ENCODE measurements at places on chromosomes 1 and 21.
A peak's percentile ranks its signal among the peaks of the same experiment; 100 is the strongest.

DNA sequence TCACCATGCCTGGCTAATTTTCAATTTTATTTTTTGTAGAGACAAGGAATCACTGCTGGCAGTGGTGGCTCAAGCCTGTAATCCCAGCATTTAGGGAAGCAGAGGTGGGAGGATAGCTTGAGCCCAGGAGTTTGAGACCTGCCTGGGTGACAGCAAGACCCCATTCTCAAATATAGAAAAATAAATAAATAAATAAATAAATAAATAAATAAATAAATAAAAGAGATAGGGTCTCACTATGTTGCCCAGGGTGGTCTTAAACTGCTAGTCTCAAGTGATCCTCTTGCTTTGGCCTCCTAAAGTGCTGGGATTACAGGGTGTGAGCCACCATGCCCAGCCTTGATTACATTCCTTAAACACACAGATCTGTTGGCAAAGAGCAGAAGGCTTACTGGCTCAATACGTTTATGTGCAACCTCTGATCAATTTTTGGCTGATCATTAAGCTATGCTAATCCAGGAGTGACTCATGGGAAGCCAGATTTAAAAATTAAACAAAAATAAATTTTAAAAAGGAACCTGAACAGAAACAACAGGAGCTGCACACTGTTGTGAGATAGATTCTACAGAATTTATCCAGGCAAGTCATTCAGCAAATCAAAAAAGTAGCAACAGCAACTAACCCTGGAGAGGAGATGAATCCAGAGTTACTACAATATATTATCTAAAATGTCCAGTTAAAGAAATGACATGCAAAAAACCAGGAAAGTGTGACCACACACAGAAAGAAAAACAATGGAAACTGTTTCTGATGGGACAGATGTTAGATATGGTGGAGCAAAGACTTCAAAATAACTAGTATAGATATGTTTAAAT is 79.4 kb downstream of the RPE65 start:
- DNase-seq, result no peak

- DNase-seq, result no peak
These were observed 79.4 kb downstream of the IVNS1ABP start for GRCh38 chr1:185237661-185238060.

GRCh38 chr1:16241221-16241708 is 4.3 kb upstream of the CPLANE2 start:
- no peak for DNase-seq

DNA sequence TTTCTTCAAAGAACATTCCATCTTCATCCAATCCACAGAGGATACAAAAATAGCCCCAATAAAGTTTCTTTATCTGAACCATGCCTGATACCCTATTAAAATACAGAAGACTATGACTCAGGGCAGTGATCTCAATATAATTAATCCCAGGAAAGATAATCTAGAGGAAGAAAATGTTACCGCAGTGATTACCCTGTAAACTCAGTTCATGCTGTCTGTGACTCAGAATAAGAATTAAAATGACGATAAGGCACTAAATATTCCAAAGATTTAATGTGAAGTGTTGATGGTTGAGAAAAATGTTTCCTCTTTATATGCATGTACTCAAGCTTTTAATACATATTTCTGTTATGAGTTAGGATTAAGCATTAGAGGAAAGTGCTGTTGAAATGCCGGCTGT is 88.6 kb upstream of the LYPLAL1 start:
- DNase-seq, result no peak

DNA sequence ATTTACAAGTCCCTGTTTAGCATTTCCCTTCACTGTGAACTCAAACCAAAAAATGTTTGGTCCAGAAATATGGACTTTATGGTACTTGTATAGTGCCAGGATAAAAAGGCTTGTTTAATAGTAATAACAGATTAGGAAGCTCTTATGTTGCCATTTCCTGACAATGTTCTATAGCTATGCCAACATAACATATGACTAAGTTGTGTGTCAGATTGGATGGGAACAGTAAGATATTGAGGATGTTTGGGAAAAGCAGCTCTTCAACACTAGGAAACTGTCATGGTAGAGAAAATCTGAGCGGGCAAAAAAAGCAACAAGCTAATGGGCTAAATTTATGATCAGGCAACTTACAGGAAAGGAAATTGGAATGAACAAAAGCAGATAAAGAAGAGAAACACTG is 287.1 kb upstream of the ADGRL4 start:
- no peak for DNase-seq

GRCh38 chr1:229363723-229364122 is 20.9 kb upstream of the CCSAP start:
- no peak for DNase-seq

DNA sequence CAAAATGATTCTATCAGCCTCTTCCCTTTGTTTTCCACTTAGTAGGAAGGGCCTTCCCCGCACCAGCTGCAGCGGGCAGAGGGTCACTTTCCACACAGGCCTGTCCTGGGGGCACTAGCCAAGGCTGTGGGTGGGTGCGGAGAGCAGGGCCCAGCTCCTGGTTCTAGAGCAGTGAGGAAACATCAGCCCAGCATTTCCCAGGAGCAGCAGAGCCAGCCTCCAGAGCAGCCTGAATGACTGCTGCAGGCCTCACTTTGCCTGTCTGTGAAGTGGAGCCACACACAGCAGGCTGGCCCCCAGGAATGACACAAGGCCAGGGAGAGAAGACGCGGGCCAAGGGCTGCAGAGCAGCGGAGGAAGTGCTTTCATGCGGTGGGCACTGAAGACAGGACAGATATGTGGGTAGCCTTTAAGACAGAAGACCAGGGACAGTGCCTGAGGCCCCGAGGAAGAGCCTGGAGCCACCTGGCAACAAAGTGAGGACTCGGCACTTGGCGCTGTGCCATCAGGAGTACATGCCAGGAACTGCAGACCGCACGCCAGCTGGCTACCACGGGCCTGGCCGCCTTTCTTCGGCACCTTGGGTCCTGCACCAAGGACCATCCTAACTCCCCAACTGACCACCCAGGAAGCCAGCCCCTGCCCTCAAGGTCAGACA is 42.0 kb downstream of the ACOT7 start:
- DNase-seq, result no peak

GRCh38 chr1:185920602-185921001 is 186.4 kb downstream of the HMCN1 start:
- DNase-seq, result no peak

GRCh38 chr1:8985915-8986813 is 40.1 kb downstream of the SLC2A7 start:
- no peak for DNase-seq

GRCh38 chr1:230495891-230496385 is 69.8 kb upstream of the PGBD5 start:
- no peak for DNase-seq

GRCh38 chr1:201904579-201904978 is 15.9 kb downstream of the SHISA4 start:
- no peak for DNase-seq

DNA sequence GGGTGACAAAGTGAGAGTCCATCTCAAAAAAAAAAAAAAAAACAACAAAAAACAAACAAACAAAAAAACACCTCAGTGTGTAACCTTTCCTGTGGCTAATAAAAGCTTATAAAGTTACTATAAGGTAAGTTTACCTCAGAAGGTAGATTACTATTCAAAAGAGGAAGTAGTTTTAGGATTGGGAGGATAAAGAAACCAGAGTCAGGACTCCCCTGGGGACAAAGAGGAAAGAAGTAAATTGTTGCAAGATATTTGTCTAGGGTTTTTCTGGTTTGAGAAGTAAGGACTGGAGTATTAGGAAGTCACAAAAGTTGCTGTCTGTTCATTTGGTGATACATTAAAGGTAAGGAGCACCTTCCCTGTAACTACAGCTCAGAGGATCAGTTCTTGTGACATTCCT is 23.8 kb upstream of the CENPF start:
- DNase-seq, result no peak

- no peak for DNase-seq
These were observed 23.4 kb upstream of the BRDT start for GRCh38 chr1:91925644-91926435.

- no peak for DNase-seq
These were observed 71.1 kb upstream of the DPT start for GRCh38 chr1:168799927-168800605.

- no peak for DNase-seq
These were observed 6.7 kb downstream of the FBXO6 start for GRCh38 chr1:11670747-11671146.

- no peak for DNase-seq
These were observed 223.2 kb downstream of the TNR start for GRCh38 chr1:175520186-175520585.

DNA sequence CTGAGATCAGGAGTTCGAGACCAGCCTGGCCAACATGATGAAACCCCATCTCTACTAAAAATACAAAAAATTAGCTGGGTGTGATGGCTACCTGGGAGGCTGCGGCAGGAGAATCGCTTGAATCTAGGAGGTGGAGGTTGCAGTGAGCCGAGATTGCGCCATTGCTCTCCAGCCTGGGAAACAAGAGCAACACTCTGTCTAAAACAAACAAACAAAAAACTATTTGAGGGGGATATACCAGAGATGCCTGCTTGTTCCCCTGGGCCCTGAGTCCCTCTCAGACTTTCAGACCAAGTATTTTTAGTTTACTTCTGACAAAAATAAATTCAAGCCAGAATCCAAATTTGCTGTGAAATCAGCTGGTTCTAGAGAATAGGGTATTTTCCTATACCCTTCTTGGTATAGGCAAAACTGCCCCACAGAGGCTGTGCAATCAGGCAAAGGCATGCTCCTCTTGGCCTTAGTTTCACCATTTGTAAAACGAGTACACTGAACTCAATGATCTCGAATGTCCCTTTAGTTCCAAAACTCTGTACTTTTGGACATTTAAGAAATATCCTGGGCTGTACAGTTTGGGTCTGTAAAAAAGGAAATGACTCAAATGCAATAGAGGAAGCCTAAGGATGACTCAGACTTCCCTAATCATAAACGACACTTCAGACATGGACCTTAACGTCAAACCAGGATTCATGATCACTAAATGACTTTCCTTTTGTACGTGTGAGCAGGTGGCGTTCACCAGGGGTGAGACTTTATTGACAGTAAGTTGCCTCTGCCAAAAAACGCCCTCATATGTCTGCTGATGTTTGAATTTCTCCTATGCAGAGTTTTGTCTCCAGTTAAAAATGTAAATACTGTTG is 16.1 kb downstream of the ENSA start:
- peak; percentile 32 for DNase-seq

DNA sequence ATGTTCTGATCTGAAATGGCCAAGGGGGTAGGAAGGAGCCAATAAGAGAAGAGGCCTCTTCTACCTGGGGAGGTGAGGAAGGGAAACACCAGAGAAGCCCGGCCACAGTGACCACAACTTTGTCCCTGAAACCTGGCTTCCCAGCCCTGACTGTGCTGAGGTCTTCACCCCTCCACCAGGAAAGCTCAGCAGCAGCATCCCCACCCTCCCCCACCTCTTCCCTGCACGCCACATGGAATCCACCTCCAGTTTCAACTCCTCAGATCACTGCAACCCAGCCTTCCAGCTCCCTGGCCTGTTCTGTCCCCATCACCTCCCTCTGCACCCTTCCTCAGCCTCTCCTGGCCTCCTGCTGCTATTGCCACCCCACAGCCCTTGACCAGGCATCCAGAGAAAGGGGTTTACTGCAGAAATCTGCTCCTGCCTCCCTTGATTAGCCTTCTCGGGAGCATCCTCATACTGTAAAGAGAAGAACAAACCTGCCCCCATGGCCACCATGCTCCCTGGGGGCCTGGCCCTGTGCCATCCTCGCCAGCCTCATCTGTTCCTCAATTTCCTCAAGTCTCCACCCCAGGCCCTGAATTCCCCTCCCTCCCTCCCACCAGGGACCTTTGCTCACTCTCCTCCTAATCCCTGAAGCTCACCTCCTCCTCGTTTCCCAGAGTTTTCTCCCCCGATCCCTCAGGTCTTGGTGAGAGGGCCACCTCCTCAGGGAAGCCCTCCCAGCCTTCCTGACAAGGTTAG is 450.9 kb downstream of the MATN1 start:
- DNase-seq, result no peak

DNA sequence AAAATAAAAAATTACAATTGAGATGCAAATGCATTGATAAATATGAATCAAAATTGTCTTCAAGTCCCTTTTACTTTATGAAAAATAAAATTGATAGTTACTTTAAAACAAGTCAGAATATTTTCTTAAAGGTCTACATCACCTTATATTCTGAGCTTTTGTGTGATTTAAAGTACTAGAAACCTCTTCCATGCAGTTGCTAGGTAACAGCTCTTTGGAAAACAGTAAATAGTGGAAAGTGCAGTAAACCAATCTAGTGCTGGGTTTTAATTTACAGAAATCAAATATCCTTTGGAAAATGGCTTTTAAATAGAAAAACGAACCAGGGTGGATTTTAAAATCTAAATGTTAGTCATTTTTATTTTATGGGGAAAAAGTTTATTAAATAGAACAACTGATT is 227.9 kb downstream of the KCNT2 start:
- no peak for DNase-seq

- DNase-seq, result no peak
These were observed 80.8 kb downstream of the LRRC7 start for GRCh38 chr1:69648486-69648885.

DNA sequence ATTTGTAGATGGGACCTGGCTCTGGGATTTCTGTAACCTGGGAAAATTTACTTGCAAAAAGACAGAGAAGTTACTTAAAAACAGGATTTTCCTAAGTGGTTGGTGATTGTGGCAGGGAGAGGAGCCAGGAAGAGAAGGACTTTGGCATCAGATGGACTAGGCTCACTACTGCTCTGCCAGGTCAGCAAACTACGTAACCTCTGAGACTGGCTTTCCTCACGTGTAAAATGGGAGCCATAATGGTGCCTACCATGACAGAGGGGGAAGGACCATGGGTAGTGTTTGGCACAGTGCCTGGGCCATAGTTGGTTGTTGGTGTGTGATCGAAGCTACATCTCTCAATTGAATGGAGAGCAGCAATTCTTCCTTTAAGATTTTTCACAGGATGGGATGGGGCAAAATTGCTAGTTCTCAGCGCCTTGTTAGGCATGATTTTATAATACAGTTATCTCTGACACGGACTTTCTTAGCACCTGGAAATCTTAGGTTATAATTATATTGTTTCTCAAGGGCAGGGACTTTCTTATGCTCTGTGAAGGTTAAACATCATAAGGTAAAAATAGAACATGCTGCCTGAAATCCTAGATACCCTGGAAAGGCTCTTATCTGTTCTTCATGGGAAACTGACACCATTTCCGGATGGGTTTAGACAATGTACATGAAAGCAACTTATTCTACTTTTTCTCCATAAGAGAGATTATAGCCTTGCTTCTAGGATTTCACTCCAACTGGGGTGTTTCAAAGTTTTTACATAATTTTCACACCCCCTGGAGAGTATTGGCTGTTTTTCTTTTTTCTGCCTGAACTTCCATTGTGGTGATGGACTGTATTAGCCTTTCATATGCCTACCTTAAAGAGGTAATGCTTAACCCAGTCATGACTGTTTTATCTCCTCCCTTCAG is 10.9 kb downstream of the ROR1 start:
- no peak for DNase-seq

All from activated T-helper 2 cell treated with anti-CD3 and anti-CD28 coated beads, Interferon-gamma antibody, Interleukin-2, Interleukin-4, amounts not matched to agents 10 μg/mL and 5 μg/mL and 100 μg/mL, durations not matched to agents 14 hours and 24 hours and 36 hours (primary cell).